ENCODE measurements at places on chromosomes 5 and 9.

DNA sequence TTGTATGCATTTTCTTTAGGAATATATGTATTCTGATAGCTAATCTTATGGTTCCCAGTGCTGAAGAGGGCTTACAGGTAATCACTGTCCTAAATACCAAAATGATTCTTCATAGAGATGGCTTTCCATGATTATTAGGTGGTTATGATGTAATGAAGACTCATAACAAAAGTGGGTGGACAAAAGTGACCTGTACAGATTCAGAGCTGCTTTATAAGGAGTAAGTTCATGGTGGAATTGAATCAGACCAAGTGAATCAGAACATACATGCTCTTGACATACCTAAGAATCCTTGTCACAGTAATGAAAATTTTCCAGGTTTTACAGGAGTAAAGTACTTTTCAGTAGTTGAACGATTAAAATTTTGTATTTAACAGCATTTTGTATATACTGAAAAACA, 105.6 kb downstream of the NIPBL start:
- no peak for DNase-seq

GRCh38 chr5:133233616-133234015, 181.8 kb downstream of the HSPA4 start:
- no peak for DNase-seq

- DNase-seq: no peak
Measured at GRCh38 chr5:65646938-65647337, 22.1 kb downstream of the SHLD3 start.

GRCh38 chr9:69175486-69175885, 1.4 kb downstream of the TJP2 start:
- DNase-seq: no peak

DNA sequence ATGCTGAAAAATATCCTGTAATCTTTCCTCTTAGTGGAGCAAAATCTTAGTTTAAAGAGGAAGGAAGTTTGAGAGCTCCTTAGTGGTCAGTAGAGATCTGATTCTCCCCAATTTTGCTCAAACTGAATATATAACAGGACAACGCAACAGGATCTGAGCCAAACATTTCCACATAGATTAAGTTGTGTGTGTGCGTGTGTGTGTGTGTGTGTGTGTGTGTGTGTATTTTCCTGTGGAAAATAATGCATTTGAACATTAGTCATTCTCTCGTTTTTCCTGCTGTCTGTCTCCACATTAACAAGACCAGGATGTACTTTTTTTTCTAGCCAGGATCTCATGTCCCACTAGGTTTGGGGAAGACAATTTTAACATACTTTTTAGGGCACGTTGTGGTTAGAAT, 312.1 kb upstream of the CDH18 start:
- no peak for DNase-seq

DNA sequence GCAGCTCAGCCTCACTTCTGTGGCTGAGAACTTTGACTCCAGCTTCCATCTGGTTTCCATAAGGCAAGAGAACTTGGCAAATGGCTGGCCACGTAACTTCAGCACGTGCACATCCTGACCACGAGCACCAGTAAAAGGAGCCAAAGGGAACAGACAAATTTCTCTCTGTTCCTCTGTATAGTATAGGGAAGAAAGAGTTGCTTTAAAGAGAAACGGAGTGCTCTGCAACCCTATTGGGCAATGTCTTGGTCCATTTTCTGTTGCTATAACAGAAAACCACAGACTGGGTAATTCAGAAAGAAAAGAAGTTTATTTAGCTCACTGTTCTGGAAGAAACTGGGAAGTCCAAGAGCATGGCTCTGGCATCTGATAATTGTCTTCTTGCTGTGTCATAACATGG, 558.7 kb downstream of the ACTL7B start:
- DNase-seq: no peak

- DNase-seq: no peak
Measured at GRCh38 chr9:131734165-131734610, 5.7 kb downstream of the RAPGEF1 start.

DNA sequence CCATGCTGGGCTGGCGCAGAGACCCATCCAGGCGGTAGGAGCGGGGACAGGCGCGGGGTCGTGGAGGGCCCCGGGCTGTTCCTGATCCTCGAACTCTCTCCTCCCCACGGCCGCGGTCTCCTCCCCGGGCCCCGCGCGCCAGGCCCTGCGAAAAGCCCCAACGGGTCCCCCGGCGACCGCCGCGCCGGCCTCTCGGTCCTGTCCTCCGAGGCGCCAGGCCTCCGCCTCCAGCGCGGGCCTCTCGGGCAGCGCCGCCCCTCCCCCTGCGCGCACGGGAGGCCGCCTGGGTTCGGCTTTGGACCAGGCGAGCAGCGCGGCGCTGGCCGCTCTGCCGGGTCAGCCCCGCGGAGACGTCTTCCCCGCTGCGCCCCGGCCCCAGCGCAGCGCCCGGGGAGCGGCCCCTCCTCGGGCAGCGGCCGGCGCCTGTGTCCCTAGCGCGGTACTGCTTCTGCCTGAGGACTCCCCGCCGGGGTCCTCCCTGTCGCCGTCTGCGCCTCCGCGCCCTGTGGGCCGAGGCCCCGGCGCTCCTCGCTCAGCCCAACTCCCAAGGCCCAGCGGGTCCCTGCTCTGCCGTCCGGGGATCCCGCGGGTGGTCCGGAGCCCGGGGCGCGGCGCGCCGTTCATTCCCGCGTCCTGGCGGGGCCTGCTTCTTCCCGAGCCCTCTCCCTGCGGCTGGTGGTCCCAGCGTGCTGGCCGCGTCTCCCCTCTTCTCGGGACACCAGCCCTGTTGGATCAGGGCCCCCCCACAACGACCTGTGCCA, 13.4 kb downstream of the COL23A1 start:
- no peak for DNase-seq

DNA sequence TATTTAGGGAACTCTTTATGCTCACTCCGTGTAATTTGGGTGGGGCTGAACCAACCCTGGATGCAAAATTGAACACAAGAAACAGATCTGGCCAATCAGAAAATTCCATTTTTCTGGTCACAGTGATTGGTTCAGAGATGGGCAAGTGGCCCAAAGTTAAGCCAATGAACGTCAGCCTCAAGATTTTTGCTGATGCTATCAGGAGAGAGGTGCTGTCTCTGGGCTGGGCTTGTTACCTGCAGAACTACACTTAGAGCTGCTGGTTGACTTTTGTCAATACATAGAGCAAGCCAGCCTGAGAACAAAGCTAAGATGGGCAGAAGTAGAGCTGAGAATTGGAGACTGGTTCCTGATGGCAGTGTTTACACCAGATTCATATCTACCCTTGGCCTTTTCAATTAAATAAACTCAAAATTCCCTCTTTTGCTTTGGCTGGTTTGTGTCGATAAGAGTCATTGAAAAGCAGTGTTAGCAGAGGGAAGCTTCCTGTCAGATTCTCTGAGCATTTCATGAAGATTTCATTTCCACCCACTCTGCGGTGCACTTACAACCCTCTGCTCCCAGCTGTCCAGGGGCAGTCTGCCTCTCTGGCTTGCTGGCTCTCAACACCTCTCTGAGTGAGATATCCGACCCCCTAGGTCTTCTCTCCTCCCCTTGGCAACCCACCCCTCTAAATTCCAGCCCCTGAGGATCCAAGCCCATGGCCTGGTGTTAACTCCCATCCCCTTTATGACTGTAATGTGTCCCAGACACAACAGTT, 64.5 kb upstream of the PPARGC1B start:
- DNase-seq: no peak

DNA sequence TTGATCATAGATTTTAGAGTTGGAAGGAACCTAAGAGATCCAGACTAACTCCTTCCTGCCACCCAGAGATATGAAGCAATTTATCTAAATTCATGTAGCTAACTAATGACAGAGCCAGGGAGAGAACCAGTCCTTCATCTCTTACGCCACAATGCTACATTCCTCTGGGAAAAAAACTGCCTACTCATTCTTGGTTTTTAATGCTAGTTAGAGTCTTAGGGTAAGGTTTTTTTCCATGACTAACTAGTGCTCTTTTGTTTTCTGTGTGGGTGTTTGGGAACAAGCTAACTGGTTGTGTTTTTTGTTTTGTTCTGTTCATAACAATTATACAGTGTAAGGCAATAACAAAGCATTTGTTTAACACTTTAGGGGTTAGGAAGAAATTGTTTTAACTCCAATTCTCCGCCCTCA, 52.4 kb downstream of the SLC44A1 start:
- no peak for DNase-seq

DNA sequence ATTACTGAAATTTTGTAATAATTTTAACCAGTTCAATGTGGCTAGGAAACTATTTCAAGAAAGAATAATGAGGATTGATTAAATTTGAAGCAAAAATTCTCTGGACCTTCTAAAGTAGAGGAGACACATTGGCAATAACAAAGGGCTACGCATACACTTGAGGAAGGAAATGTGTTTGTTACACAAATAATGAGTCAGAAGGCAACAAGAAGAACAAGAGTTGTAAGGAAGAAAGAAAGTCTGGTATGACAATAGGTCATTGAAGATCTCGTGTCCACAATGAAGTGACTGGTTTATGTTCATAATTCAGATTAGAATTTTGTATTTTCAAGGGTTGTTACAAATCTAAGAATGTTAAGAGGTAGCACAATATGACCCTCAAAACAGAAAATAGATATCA, 25.8 kb downstream of the ST8SIA4 start:
- DNase-seq: no peak

GRCh38 chr9:124810663-124811355, 33.9 kb downstream of the OLFML2A start:
- no peak for DNase-seq

DNA sequence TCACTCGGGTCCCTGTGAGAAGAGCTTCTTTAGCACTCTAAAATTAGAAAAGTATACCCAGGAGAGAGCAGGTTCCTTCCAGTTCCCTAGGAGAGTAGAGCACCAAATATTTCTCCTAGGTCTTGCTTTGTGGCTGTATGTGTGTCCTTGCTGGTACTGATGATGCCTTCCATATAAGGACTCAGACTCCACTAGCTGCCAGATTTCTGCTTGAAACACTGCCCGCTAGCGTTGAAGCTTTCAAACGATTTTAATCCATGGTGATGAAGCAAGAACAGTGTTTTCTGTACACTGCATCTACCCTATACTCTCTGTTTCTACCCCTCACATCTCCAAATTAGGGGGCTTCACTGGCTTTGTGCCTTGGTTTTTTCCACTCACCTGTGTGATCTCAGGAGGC, 2.4 kb upstream of the SMC2 start:
- DNase-seq: no peak

DNA sequence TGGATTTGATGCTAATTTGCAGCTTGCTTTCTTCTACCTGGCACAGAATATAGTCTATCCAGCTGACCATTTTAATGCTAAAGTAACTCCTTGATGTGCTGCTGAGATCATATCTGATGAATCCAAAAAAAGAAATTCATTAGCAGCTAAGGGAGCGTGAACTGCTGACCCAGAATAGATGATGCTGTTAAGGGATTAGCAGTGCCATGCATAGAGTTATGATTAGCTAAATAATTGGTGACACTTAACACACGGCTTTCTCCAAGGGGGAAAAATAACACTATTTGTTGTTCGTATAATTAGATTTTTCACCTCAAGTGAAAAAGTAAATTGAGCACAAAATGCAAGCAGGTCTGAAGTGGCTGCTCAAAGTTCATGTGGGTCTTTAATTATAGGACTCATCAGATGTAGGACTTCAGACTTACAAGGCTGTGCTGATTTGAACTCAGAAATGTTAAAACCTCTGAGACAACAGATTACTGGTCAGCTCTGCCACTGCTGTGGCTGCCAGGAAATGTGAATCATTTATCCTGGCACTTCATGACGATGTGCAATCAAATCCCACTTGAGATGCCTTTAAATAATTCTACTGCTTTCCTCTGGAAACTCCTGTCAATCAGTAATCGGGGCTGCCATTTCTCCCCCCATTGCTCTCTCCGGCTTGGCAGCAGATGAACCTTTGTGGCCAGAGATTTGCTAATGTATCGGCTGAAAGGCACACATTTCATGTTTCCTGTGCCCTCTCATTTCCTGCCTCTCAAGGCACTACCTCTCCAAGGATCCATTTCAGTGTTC, 291.6 kb upstream of the C9orf72 start:
- no peak for DNase-seq

DNA sequence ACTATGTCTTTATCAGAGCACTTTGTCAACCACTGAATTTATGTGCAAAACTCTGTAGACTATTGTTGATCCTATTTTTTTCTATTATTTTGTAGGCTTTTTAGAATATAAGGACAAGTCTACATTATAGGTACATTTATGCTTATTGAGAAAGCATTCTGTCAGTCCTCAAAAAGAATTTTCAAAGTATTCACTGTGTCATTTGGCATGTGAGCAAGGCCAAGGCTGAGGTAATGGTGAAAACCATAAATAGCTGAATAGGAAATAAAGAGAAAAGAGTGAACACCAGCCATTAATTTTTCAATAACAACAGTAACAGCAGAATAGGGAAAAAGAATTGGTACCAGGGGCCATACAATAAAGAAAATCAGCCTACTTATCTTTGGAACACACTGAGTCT, 21.0 kb downstream of the SKIC3 start:
- no peak for DNase-seq

DNA sequence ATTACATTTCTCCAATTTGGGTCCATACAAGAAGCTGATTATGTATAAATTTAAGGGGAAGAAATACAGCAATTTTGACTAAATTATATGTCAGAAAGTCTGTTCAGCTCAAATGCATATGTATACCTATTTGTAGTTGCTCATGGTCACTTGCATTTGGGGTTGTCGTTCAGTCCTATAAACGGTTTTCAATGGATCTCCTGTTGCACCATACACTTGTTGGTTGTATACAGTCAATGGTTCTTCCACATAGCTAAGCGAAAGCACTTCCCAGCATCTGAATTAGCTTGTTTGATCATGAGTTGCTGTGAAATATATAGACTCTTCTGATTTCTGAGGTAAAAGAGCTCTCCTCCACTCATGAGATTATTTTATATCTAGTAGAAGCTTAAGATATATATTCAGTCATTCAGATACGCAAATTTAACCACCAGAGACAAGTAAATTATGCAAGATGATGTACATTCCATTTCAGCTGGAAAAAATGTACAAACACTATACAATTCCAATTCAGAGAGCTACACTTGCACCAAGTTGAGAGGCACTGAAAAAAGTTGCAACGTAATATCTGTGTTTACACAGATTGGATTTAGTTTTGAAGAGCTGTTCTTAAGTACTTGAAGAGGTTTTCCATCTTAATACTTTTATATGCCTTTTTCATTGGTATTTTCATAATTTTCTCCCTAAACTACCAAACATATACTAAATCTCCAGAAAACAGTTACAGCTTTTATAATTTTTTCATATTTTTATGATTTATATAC, 64.4 kb upstream of the POU5F2 start:
- DNase-seq: no peak

- no peak for DNase-seq
Measured at GRCh38 chr5:37615184-37615583, 224.7 kb downstream of the GDNF start.

GRCh38 chr9:79583952-79584654, 12.3 kb downstream of the TLE4 start:
- DNase-seq: no peak

Data from dorsolateral prefrontal cortex (tissue), 122 donors.